HFFc6 (cell line): ENCODE measurements at places on chromosomes 16 and 17.

DNA sequence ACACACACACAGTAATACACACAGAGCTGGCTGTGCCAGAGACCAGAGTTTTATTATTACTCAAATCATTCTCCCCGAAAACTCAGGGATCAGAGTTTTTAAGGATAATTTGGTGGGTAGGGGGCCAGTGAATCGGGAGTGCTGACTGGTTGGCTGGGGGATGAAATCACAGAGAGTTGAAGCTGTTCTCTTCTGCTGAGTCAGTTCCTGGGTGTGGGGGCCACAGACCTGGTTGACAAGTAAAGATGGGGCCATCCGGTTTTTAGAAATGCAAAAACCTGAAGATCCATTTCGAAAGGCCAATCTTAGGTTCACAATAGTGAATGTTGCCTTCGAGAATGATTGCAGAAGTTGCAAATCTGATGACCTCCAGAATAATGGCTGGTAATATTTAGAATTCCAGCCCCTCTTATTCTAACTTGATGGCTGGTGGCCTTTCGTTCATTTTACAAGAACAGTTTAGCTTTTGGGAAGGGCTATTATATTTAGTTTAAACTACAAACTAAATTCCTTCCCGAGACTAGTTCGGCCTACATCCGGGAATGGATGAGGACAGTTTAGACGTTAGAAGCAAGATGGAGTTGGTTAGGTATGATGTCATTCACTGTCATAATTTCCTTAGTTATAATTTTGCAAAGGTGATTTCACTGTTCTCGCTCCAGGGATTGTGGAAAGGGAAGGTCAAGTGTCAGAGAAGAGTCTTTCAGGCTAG lies 123.2 kb downstream of the KCNJ18 start:
- DNase-seq: no peak

GRCh38 chr17:42944211-42944610 lies 20.0 kb downstream of the AARSD1 start:
- no peak for DNase-seq

DNA sequence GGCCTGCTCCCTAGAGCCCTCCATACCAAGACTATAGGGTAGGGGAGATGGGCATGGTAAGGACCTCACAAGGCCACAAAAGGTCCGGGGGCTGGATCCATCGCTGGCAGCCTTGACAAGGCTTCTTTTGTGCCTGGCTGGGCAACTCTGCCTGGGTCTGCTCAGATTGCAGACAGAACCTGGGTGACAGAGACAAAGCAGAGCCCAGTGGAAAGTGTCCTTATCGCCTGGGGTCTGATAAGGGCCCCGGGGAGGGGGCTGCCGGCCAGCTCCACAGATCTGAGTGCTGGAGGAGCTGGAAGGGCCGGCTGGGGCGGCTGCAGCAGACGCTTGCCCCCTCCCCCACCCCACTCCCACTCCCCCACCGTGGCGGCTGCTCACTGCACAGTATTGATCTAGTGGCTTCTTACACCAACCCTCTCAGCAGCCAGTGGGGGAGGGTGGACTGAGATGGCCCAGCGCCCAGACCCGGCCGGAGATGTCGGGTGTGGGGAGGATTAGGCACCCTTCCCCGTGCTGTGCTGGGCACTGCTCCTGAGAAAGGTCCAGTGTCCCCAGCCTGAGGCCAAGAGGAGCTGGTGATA lies 7.2 kb downstream of the MMP15 start:
- no peak for DNase-seq

- peak; percentile 97 for DNase-seq
Measured at GRCh38 chr17:31740611-31741082, 118.4 kb downstream of the COPRS start.

DNA sequence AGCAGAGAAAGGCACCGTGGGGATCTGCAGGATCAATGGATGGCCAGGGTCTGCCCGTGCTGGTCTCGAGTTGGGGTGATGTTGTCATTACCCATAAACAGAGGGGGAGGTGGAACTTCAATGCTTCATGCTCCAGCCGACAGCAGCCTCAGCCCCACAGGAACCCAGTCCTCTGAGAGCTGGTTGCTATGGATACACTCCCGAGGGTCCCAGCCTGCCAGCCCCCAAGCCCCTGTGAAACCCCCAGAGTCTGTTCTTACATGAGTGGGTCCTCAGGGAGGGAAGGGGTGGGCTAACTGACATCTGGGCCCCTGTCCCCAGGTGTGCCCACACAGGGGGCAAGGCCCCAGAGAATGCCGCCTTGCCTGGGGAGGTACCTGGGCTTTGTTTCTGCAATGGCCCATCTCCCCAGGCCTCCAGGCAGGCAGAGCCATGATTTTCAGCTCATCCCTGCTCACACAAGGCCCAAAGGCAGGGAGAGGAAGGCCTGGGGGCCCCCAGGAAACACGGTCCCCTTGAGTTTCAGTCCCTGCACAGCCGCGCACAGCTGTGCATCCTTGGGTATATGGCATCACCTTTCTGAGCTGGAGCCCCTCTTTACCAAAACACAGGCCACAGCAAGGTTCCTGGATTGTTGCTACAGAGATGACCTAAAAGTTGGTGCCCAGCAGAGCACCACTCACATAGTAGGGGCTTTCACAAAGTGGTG lies 223.7 kb downstream of the ZNF423 start:
- no peak for DNase-seq

DNA sequence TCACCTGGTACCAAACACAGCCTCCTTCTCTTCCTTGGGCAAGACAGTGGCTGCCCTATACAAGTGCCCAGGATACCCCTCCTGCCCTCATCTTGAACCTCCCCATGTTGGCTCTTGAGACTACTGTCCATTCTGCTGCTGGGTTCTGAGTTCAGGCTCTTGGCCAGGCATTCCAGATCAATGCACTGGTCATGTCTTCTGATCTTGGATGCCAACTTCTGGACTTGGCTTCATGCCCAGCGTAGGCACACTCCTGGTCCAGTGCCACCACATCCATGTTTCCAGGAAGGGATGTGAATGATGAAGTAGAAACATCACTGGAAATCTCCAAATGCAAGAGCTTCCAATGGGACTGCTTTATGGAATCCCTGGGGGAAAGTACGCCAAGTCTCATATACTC lies 51.5 kb downstream of the DYNLRB2 start:
- no peak for DNase-seq

GRCh38 chr16:64092271-64092670 lies 1029.6 kb downstream of the CDH11 start:
- peak; percentile 68 for DNase-seq

- DNase-seq: no peak
Measured at GRCh38 chr17:32117399-32117798, 24.9 kb upstream of the RHOT1 start.

DNA sequence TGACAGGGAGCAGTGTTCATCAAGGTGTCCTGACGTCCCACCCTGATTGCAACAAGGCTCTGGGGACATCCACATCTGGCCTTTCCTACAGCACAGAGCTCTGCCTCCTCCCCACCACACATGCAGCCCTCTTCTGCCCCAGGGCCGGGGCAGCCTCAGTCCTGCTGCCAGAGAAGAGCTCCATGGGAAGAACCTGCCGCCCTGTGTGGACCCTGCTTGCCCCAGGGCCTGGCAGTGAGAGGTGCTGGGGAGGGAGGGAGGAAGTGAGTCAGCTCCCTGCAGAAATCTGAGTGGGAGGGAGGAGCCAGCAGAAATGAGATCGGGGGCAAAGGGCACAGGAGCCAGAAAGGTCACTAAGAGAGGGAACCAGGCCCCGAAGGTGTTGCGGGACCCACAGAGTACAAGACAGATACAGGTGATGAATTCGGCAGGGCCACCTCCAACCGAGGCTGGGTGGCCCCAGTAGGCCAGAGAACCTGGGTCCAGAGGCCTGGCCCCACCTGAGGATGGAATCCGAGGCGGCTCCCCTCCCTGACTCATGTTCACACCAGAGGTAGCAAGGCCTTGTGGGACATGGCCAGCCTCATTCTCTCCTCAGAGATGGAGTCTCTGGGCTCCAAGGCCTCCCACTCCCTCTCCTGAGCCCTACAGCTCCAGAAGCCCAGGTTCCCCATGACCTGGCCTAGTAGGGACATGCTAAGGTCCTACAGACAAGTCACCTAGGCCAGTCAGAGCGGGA lies 24.8 kb downstream of the MYO18A start:
- DNase-seq: peak; percentile 71

- peak; percentile 58 for DNase-seq
Measured at GRCh38 chr17:6753006-6753445, 2.8 kb upstream of the XAF1 start.

GRCh38 chr17:58246104-58246740 lies 7.8 kb downstream of the LPO start:
- no peak for DNase-seq

GRCh38 chr17:4220655-4221054 lies 43.1 kb downstream of the ANKFY1 start:
- DNase-seq: no peak

DNA sequence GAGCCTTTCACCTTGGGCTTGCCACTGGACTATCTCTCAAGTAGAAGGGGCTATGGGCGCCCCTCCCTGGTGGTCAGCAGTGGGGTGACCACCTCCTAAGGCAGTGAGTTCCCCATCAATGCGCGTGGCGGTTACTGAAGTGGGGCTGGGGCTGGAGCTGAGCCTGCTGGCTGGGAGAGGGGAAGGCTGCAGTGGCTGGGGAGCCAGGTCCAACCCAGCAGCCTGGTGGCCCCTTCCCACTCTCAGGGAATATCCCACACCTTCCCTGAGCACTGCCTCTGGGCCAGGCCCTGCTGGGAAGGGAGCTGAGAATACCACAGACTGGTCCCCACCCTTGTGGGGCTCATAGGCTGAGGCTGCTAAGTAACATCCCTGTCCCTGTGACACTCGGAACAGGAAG lies 19.8 kb upstream of the MPRIP start:
- no peak for DNase-seq

DNA sequence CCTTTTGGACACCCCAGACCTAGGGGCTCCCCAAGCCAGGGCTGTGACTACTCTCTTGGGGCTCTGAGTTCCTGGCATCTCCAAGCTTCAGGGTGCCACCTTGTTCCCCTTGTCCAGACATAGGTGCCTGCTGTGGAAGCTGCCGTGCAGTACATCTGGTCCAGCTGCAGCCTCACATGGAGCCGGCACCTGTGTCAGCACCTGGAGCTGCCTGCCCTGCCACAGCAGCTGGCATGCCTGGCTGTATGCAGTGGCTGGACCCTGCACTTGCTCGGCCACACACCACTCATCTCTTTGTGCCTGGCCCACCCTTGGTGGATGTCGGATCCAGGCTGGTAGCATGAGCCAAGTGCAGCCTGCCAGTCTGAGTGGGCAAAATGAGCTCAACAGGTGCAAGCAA lies 775.8 kb downstream of the CDH11 start:
- DNase-seq: no peak

- no peak for DNase-seq
Measured at GRCh38 chr16:11618107-11618717, 31.5 kb upstream of the LITAF start.

- no peak for DNase-seq
Measured at GRCh38 chr17:68401288-68401687, 56.0 kb downstream of the WIPI1 start.

DNA sequence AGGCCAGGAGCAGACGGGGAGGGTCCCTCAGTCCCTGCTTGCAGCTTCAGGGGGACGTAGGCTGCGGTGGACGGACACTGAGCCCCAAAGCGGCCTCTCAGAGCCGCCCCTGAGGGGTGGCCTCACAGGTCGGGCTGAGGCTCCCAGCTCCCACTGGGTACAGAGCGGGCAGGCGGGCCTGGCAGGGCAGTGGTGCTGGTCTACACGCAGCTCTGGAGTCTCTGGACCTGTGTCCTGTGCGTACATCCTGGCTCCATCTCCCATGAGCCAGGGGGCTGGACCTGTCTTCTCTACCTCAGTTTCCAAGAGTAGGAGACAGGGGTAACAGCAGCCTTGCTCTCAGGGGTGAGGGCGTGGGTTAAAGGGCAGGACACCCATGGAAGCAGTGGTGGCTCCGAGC lies 1.7 kb downstream of the DPEP1 start:
- no peak for DNase-seq

- DNase-seq: no peak
Measured at GRCh38 chr16:8852534-8852933, 16.3 kb downstream of the CARHSP1 start.

- DNase-seq: no peak
Measured at GRCh38 chr16:88698646-88699045, 7.6 kb downstream of the RNF166 start.
